HAP-1 (cell line): ENCODE measurements at places on chromosomes 2 and 18.

- no peak for DNase-seq
Observed at GRCh38 chr2:237282568-237283128, 131.3 kb downstream of the COL6A3 start.

- DNase-seq = no peak
Observed at GRCh38 chr18:621291-622043, 24.7 kb downstream of the CLUL1 start.

DNA sequence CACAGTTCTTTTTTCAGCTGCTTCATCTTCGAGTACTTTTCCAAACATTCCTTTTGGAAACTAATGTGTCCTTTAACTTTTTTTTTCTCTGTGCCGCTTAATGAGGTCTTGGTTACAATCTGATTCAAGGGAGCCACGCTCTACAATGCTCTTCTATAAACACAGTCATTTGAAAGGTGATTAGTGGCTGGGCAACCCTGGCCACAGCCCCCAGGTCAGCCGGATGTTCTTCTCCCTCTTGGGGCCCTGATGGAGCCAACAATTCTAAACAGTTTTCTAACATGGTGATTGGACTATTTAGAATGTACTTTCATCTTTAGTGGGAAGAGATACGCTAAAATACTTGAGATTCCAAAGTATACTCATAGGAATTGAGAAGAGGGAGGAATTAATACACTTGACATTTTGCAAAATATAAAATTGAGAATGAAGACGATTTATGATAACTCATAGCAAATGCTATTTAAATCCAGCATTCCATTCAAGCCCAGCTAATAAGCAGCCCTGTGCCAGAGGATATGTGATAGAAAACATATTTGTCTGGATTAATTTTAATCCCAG lies 83.7 kb upstream of the MBOAT2 start:
- no peak for DNase-seq

- no peak for DNase-seq
Observed at GRCh38 chr2:64943387-64944150, 45.6 kb upstream of the SLC1A4 start.

GRCh38 chr2:23485841-23486683 lies 101.1 kb downstream of the KLHL29 start:
- DNase-seq = no peak

GRCh38 chr2:15049096-15049993 lies 416.8 kb downstream of the LRATD1 start:
- DNase-seq = no peak

- DNase-seq = no peak
Observed at GRCh38 chr2:43370146-43370545, 143.7 kb upstream of the ZFP36L2 start.

DNA sequence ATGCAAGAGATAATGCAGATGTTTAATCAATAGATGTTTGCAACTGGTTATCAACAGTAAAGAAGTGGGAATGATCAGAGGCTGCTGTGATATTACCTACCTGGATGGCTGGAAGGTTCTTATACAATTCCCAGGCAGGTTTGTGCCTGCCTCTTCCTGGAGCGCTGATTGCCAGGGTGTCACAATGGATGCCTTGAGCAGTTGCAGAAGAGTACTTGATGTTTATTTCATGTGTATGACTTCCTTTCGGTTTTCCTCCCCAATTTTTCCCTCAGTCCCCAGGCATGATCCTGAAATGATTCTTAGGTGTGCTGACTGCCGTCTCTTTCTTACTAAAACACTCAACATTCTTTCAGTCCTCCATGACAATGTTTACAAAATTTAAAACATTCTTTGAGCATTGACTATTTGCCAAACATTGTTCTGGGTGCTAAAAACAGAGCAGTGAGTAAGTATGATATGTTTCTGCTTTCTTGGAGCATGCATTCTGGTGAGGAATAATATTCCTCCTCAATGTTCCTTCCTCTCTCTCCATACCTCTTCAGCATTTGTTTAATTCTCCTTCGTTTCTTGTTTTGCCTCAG lies 416.6 kb upstream of the TRIB2 start:
- no peak for DNase-seq

DNA sequence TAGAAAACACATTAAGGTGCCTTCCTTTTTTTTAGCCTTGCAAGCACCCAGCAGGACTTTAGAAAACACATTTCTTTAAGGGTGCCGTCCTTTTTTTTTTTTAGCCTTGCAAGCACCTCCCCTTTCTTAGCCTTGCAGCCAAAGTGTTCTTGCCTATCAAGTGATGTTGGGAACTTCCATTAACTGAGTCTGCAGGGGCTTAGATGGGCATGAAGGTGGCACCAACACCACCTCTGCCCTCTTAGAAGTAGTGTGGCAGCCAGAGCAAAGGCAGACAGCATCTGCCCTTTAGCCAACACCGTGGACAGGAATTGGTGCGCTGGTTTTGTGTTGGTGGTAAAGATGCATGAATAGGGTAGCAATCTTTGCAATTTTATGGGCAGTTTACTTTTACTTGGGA lies 211.6 kb upstream of the SP5 start:
- DNase-seq = no peak

- DNase-seq = no peak
Observed at GRCh38 chr2:216553482-216554240, 55.0 kb downstream of the RPL37A start.

DNA sequence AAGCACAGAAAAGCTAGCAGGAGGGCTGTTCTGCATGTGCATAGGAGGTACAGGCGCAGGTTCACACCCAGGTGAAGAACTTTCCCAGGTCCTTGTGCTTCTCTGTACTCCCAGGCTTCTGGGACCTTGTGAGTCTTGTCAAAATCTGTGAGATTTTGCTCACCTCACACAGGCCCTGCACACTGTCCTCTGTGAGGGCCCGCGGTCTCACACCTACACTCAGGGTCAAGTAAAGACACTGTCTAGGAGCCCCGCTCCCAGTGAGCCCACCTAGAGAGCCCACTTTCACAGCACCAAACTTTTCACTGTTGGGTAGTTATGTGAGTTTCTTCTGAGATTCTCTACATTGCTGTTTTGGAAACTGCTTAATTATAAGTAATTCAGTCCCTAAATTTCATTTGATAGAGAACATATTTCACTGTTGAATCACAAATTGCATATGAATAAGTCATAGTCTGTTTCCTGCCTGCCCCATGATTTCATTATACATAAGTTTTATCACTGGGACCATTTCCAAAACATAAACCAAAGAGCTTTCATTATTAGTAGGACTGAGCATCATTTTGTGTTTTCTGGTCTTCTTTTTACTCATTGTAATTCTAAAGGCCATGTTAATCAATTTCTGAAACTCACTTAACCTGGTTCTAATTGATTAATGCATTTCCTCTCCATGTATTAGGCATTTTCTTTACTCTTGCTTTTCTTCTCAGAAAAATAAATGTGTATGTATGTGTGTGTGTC lies 234.2 kb upstream of the SPOPL start:
- no peak for DNase-seq

GRCh38 chr2:67055387-67056304 lies 341.5 kb upstream of the ETAA1 start:
- DNase-seq = no peak
